ENCODE measurements at places on chromosomes 13 and 19. TPM values are rescaled to one million over a fixed set of nuclear protein-coding genes. Genes with fewer than 3 reads are reported as not detected.

DNA sequence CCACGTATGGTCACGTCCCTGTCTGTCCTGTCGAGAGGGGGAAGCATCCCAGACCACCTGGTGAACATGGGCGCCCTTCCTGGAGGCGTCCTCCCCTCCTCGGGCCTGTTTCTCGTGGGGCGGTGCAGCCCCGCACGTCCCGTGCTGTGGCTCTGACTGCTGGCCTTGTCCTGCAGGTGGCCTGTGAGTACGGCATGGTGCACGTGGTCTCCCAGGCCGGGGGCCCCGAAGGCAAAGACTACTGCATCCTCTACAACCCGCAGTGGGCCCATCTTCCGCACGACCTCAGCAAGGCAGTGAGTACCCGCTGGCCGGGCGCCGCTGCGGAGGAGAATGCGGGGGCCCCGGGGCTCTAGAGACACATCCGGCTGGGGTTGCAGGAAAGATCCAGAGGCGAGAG lies 5.9 kb downstream of the SPPL2B start:
- DNase-seq = peak; percentile 56

Gene ZNF528
- 12.6 TPM for total RNA-seq

- no peak for DNase-seq
Measured at GRCh38 chr19:39759457-39760184, 19.0 kb upstream of the LEUTX start.

DNA sequence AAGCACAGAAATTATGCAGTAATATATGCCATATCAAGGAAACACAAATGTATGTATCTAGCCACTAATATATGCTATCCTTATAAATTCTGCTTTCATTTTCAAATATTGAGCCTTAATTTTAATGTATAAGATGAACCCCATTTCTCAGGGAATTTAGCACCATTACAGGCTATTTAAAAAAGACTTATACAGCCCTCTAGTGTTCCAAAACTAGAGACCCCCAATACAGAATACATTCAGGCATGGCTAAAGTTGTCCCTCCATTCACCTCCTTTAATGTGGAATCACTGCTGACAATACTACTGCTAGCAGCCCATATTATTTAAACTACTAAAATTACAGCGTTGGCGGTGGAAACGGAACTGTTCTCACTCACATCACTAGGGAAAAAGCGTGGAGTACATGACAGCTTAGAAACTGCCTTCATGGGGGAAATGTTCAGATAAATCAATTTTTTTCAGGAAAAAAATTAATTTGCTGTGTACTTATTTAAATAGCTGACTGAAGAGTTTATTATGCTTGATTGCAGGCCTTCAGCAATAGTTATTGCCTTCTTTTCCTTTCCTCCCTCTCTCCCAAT lies 541.0 kb downstream of the PCDH9 start:
- no peak for DNase-seq

Gene RDH8
- not detected for total RNA-seq

DNA sequence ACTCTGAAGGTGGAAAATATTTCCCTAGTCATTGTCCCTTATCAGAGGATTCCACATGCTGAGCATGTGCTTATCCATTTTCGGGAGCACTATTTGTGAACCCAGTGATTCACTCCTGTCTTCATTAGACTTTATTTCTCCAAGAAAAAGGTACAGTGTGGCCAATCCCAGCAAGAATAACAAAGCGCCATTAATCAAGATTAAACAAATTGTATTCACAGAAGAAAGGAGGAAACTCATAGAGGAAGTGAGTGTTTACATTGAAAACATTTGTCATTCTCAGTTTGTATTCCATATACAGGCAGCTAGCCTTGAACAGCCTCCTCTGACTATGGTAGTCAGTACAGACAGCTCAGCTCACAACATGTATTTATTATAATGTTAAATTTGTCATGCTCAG lies 1669.9 kb upstream of the SPRY2 start:
- no peak for DNase-seq

GRCh38 chr13:44437356-44438233 lies 64.0 kb downstream of the SERP2 start:
- DNase-seq = no peak

DNA sequence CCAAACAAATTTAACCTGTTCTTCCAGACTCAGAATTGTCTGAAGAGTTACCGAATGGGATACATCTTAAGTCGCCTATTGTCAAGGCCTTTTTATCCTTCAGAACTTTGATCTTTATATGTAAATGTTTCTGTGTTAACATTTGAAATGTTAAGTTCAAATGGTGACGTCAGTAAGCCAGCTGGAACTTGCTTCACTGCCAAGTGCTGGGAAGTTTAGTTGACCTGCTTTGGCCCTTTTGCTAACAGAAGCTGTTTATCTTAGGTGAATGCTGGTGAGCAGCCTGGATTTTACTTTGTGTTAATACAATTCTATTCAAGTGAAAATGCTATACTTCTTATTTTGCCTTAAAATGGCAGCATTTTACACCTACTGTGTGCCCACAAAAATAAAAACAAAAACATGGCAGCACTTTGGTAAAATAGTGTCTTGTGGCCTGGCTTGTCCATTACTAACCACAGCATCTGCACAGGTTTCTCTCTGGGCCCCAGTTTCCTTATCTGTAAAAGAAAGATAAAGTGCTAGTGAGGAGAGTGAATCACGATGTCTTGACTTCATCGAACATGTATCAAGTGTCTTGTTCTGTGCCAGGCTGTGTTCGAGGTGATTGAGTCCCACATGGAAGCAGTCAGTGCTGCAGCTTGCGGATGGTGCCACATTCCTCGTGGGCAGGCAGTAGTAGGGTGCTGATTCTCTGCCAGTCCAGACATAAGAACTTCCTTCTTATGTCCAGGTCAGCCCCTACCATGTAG lies 2.2 kb downstream of the NAXD start:
- no peak for DNase-seq

All from Right ventricle myocardium inferior (tissue), 1 donor.